Activated gamma-delta T cell treated with anti-CD3 and anti-CD28 coated beads, Interleukin-2, amount 50 U/mL, for 16 hours (primary cell): ENCODE measurements at places on chromosomes 16 and 17.

GRCh38 chr17:49967621-49968404 lies 1.2 kb upstream of the DLX4 start:
- no peak for DNase-seq

GRCh38 chr17:5826384-5826783 lies 242.1 kb upstream of the NLRP1 start:
- DNase-seq, result no peak

DNA sequence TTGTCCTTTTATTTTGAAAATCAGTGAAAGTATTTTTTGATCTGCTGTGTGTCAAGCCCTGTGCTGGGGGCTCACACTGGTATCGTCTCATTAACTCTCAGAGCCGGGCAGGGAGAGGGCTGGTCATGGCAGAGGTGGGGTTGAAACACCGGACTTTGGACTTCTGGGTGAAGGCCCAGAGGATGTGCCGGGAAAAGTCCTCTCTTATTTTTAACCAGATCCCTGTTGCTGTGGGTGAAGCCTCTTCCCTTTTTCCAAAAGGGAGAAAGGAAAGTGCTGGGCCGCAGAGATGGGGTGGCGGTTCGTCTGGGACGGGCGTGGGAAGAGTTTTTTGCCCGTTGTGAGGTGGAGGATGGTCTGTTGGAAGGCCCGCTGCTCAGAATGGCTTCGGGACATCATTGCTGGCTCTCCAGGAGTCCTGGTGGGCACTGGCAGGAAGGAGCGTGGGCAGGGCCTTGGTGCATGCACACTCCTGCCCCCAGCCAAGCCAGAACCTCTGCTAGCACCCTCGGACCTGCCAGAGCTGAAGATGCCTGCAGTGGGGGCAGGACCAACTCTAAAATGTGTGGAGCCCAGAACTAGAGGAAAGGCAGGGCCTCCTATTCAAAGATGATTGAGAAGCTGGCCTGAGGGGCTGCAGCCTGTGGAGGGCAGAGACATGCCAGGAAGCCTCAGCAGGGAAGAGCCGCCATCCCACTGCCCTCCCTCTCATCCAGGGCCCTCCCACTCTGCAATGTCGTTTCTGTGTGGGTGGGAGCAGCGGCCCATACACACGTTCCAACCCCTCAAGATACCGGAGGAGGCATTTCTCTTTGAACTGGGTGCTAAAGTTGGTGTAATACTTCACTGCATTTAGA lies 213.2 kb downstream of the CCDC182 start:
- DNase-seq, result no peak

- DNase-seq, result no peak
Measured at GRCh38 chr16:48160575-48160974, 4.8 kb upstream of the ABCC12 start.

DNA sequence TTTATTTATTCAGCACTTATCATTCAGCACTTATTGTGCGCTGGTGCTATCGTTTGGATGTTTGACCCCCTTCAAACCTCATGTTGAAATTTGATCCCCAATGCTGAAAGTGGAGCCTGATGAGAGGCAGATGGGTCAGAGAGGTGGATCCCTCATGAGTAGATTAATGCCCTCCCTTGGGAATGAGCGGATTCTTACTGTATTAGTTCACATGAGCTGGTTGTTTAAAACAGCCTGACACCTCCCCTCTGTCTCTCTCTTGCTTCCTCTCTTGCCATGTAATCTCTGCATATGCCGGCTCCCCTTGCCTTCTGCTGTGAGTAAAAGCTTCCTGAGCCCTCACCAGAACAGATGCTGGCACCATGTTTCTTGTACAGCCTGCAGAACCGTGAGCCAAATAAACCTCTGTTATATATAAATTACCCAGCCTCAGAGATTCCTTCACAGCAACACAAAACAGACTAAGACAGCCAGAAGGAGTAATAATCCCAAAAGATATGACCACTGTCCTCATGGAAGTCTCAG lies 111.1 kb downstream of the CACNG3 start:
- no peak for DNase-seq

DNA sequence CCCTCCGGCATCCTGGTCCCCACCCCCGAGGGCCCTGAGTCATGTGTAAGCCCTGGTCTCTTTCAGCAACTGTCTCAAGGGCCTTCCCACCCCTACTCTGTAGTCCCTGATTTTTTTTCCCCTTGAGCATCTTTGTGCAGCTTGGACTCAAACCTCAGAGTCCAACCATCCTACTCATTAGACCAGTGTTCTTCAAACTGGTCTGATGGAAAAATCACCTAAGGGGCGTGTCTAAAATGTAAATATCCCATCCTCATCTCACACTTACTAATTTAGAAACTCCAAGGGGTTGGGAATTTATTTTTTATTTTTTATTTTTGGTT lies 624 bp downstream of the G6PC3 start:
- DNase-seq, result no peak
